ENCODE measurements at places on chromosomes 16 and 17. TPM values are rescaled to one million over a fixed set of nuclear protein-coding genes. Genes with fewer than 3 reads are reported as not detected.

Gene HCFC1R1
- 8.2 TPM for total RNA-seq

Gene ACSM3
- 10.8 TPM for total RNA-seq

Gene KRT31
- not detected for total RNA-seq

Gene NPIPA5
- 2.0 TPM for total RNA-seq

Gene FOXN1
- not detected for total RNA-seq

Gene TMEM114
- total RNA-seq: not detected

Gene PYCARD
- 93.3 TPM for total RNA-seq

Gene PRCD
- total RNA-seq: 0.73 TPM

Gene RPGRIP1L
- total RNA-seq: 0.84 TPM

Gene MYH13
- not detected for total RNA-seq

Gene ATP2A3
- 76.6 TPM for total RNA-seq

Gene NPIPB9
- total RNA-seq: 15.5 TPM

Gene G6PC1
- not detected for total RNA-seq

Gene CES4A
- 5.6 TPM for total RNA-seq

Gene ASPHD1
- total RNA-seq: not detected

Gene TBC1D28
- total RNA-seq: not detected

Gene ABCA9
- total RNA-seq: 0.42 TPM

Gene SLC13A2
- total RNA-seq: not detected

Gene ODF4
- not detected for total RNA-seq

Measured in mononuclear cell (primary cell).